Uterine smooth muscle cell (primary cell): ENCODE measurements at places on chromosomes 11 and 22. TPM values are rescaled to one million over a fixed set of nuclear protein-coding genes. Genes with fewer than 3 reads are reported as not detected.

The IPO7 gene
- total RNA-seq, result 150 and 186 TPM in 2 replicates

The MPZL2 gene
- total RNA-seq, result 0.22 and 0.25 TPM in 2 replicates

The OOSP2 gene
- not detected in 2 replicates for total RNA-seq

The LRRC32 gene
- total RNA-seq, result 7.5 and 35.9 TPM in 2 replicates

The NLRP6 gene
- total RNA-seq, result not detected in 2 replicates

The TRMT2A gene
- 45.2 and 45.3 TPM in 2 replicates for total RNA-seq

The NRGN gene
- 0.37 and 1.5 TPM in 2 replicates for total RNA-seq

The MS4A15 gene
- total RNA-seq, result not detected in 2 replicates

The MRGPRF gene
- total RNA-seq, result 33.6 and 44.1 TPM in 2 replicates

The NXPE4 gene
- not detected in 2 replicates for total RNA-seq

The RAPSN gene
- total RNA-seq, result not detected in 2 replicates

The CLCF1 gene
- 2.8 and 3.9 TPM in 2 replicates for total RNA-seq

The BTBD18 gene
- not detected in 2 replicates for total RNA-seq

The PANX2 gene
- total RNA-seq, result 0.37 and 0.66 TPM in 2 replicates

The APOL3 gene
- 7.5 and 7.9 TPM in 2 replicates for total RNA-seq

The PARVA gene
- total RNA-seq, result 19.3 and 35.7 TPM in 2 replicates

The MYO7A gene
- 0.11 and 0.12 TPM in 2 replicates for total RNA-seq

The YPEL1 gene
- 0.22 and 0.50 TPM in 2 replicates for total RNA-seq

The UBQLN3 gene
- 0.12 TPM in 1 of 2 replicates, not detected in the other for total RNA-seq

The CLTCL1 gene
- total RNA-seq, result 9.5 and 12.2 TPM in 2 replicates

The GAL3ST3 gene
- 0.12 TPM in 1 of 2 replicates, not detected in the other for total RNA-seq

The SULT4A1 gene
- total RNA-seq, result 0.12 TPM in 1 of 2 replicates, not detected in the other

The LINC01488 gene
- total RNA-seq, result not detected in 2 replicates
